ENCODE measurements at places on chromosomes 1 and 21.

DNA sequence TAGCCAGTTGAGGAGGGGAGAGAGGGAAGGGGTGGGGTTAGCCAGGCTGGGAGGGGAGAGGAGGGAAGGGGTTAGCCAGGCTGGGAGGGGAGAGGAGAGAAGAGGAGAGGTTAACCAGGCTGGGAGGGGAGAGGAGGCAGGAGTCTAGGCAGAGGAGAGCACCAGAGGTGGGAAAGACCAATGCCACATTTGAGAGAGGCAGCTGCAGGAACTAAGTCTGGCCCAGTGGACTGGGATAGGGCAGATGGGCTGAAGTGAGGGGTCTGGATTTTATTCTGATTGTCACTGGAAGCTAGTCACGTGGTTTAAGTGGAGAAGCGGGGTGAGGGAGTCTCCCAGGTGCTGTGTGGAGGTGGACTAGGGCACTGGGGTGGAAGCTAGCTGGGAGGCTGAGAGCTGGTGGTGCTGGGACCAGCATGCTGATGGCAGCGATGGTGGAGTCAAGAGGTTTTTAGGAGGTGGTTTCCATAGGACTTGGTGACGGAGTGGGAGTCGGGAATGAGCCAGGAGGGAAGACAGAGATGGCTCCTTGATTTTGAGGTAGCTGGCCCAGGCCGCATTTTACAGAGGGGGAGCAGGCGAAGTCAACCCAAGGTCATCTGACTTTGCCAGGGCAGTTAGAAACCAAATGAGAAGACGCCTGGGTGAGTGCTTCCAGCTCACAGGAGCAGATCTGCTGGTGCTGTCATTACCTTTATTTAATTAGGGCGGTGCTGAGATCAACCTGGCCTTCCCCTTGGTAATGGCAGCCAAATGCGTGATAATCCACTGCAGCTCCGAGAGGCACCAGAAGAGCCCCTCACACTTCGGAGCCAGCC is 42.8 kb downstream of the DISP3 start:
- DNase-seq: no peak

GRCh38 chr1:96157101-96157500 is 564.5 kb upstream of the PTBP2 start:
- DNase-seq: no peak

DNA sequence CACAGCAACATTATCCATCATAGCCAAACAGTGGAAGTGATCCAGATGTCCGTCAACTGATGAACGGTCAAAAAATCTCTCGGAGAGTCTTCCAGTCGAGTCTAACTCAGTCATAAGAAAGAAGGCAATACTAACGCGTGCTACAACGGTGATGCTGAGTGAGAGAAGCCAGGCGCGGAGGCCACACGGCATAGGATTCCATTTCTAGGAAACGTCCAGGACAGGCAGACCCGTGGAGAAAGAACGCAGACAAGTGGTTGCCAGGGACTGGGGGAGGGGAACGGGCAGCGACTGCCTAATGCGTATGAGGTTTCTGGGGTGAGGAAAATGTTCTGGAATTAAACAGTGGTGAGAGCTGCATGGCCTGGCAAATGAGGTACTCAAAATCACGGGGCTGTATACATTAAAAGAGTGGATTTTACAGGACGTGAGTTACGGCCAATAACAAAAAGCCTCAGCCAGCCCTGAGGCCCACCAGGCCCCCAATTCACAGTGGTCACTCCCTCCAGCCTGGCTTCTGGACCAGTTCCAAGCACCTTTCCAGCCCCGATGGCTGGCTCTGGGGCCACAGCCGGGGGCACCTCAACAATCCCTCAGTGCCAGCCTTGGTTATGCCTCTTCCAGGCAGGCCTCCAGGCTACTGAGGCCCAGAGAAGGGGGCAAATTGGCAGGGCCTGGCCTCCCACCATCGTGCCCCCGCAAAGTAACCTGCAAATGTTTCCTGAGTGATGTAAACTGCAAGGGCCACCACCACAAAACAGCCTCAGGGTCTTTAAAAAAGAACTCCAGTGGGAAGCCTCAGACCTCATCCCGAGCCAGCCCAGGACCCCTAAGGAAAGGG is 3.4 kb downstream of the WNT9A start:
- DNase-seq: peak; percentile 19

DNA sequence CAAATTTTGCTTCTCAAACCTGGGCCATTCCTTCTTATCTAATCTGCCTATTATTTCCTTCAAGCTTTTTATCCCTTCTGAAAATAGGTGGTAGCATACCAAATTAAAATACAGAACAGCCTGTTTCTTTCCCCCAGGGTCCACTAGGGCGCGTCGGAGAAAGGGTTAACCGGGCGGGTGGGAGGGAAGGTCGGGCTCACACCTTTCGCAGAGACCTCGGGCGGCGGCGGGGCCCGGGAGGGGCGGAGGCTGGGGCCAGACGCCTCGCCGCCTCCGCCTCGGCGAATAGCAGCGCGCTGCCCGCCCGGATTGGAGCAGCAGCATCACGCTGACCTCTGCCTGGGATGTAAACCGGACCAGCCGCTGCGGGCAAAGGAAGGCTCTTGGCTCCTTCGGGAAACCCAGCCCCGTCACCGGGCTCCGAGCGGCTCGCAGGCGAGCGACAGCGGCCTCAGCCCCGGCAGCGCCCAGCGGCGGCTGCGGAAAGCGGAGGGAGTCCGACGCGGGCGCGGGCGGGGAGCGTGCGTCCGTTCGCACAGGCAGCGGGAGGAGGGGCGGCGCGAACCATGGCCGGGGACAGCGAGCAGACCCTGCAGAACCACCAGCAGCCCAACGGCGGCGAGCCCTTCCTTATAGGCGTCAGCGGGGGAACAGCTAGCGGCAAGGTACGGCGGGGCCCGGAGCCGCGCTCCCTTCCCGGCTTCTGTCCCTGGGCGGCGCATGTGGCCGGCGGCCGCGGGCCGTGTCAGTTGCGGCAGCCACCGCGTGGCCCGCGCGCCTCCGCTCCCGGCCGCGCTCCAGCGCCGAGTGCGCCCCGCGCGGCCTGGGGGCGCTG is at the start of gene UCK2:
UCK2 (plus strand) TSS at position 347 of the 835 bp plus-strand sequence; CDS start at position 567, 220 bp downstream.
- DNase-seq: peak; percentile 70

GRCh38 chr1:43074244-43074643 is 97.8 kb downstream of the EBNA1BP2 start:
- DNase-seq: no peak

All from fibroblast of mammary gland (primary cell).